ENCODE measurements at places on chromosomes 7 and 10.

- DNase-seq: no peak
Measured at GRCh38 chr10:43046288-43046991, 30.4 kb upstream of the RET start.

DNA sequence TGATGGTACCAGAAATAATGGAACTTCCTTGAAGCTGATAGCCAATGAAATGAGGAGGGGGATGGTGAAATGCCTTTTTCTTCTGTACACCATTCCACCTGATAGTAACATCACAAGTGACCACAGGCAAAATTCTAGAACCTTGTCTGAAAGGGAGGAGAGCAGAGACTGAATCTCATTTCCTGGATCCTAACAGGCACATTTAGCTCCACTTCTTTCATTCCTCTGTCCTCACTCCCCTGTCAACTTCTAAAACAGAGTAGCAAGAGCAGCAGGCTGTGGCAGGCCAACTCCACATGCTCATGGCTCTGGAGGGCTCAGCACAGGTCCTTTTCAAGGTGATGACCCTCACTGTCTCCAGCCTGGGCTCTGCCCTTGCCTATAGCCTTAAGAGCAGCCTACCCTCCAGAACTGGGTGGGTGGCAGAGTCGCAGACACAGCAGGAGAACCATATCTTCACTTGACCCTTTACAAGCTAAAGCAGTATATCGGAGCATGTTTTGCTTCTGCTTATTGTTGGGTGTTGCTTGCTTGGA is at the start of gene LRRC18:
Gene LRRC18, minus strand, starts transcription at position 51 of the 536 bp plus-strand sequence. CDS start 25,685 bp downstream, outside the sequence.
- DNase-seq: no peak

- no peak for DNase-seq
Measured at GRCh38 chr7:155482511-155483183, 24.7 kb downstream of the EN2 start.

DNA sequence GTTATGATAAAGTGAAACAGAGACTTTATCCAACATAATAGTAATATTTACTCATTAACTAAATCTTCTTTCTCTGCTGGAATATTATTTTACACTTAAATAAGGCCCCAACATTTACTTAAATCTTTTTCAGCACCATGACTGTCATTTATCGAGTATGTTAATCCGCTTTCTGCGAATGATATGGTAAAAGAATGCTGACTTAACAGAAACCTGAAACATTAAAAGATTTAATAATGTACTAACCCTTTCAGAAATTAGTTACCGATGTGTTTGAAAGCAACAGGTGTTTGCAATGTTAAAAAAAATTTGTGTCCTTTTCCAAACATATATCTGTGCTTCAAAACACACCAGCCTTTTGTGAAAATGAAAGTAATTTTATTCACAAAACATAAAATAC is 190.5 kb downstream of the SKAP2 start:
- no peak for DNase-seq

- DNase-seq: no peak
Measured at GRCh38 chr10:124296121-124296812, 122.5 kb downstream of the OAT start.

Data from naive thymus-derived CD8-positive, alpha-beta T cell (primary cell).